ENCODE measurements at places on chromosomes 6 and 20.
A peak's percentile ranks its signal among the peaks of the same experiment; 100 is the strongest.

DNA sequence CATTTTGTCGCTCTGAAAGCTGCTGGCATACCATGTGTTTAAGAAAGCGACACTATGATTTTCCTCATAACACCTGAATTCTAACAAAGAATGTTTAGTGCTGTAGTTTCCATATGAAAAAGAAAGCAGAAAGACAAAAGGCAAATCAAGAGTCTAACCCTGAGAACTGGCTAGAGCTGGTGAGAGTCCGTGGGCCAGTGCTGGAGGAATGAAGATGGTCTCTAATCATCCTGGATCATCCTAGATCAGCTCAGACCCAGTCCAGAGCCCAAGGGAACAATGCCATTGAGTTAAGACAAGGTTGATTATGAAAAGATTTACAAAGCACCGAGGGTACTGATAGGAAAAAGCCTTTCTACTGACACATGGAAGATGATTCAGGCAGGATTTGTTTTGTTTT is 73.0 kb upstream of the MYLIP start:
- DNase-seq, result no peak

- DNase-seq, result no peak
These were observed 71.1 kb downstream of the CEP162 start for GRCh38 chr6:84156306-84156705.

GRCh38 chr6:1904466-1904799 is 294.7 kb downstream of the FOXC1 start:
- no peak for DNase-seq

DNA sequence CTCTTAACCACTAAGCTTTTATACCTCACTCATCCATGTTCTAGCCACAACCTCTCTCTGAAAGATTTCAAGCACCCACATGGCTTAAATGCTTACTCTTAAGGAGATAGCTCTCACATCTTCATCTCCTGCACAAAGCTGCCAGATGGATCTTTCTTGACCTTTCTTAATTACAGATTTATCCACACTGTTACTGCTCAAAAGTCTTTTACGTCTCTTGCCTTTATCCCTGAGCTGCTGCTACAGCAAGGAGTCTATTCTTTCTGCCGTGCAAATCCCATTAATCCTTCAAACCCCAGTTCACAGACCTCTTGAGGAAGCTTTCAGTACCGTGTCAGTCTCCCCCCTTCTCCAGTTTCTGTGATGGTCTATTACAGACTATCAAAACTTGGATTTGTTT is 54.6 kb downstream of the B4GALT5 start:
- DNase-seq, result no peak

GRCh38 chr6:52180787-52181558 is 5.2 kb upstream of the IL17A start:
- no peak for DNase-seq

GRCh38 chr6:26158076-26158580 is 70.9 kb downstream of the HFE start:
- peak; percentile 94 for DNase-seq

DNA sequence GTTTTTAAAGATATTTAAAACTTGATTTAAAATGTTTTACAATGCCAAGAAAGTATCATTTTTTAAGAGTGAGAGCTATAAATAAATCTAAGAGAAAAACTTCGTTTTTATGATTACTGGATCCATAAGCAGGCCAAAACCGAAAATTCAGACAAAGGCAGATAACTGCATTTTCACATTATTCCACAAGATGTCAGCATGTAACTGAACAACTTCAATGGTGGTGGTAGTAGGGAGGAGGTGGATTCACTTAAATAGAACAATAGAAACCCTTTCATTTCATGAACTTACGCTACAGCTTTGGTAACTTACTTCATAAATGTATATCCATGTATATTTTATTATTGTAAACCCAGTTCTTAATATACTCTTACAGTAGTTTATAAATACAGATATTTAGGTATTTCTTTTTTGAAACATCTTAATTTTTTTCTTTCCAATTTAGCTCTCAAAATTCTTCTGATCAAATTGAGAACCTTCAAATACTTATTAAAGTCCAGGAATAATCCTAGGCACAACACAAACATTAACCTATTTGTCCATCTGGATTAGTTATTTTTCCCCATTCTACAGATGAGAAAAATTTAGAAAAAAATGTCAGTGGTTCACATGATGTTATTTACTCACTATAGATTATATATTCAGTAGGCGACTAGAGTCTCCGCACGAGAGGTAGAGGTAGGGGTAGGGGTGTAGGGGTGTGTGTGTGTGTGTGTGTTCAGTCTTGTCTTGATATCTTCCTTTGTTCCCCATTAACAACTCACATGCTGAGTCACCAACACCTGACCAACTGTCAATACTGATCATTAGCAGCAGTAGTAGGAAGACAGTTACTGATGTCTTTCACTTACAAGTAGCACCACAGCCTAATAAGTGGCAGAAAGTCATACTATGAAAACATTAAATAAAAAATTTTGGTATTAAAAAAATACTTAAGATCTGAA is 111.5 kb downstream of the ARHGAP18 start:
- peak; percentile 70 for DNase-seq

DNA sequence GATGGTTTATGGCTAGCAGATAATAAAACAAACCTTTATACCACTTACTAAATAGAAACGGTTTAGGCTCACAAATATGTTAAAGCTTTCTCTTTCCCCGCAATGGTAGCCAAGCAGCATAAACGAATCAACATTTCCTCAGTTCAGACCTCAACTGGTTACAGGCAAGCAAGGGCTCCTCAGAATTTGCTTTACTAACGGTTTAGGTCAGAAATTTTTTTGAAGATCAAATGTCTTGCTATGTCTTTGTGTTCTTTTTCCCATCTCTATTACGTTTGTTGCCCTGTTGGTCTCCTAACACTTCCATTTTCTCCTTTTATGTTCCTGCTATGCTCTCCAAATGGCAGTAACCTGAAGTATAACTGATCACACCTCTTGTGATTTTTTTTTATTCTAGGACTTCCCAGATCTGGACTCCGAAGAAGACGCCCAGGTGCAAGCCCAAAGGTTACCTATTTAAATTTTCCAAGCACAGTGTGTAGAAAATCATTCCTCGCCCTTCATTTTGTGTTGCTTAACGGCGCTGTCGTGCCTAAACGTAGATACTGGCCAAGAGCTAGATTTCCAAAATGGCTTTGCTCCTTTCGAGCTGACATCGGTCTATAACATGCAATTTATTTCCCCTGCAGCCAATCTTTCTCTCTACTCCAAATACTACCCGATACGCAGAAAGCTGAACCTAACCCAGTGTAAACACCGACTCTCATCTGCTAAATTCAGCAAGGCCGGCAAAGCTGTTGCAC is 717 bp upstream of the ASF1A start:
- peak; percentile 72 for DNase-seq

GRCh38 chr6:117542493-117542892 is 59.8 kb downstream of the GOPC start:
- no peak for DNase-seq

DNA sequence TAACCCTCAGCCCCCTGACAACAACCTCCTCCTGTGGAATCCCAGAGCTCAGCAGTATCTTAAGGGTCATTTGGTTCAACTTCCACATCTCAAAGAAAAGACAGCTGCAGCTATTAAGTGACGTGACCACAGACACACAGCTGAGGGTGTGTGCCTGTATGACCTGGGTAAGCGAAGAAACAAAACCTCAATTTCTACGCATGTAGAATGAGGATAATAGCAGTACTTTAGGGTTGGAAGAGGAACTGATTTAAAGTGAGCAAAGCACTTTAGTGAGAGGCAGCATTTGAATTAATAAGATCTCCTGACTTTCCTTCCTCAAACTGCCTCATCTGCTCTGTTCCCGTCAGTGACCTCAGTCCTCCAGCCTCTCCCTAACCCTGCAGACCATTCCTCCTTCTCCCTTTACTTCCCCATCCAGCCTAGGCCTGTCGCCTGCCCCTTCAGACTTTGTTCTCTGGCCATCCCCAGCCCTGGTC is 6.8 kb upstream of the ARMC2 start:
- no peak for DNase-seq

- no peak for DNase-seq
These were observed 168.2 kb downstream of the SAMD5 start for GRCh38 chr6:147676495-147677199.

DNA sequence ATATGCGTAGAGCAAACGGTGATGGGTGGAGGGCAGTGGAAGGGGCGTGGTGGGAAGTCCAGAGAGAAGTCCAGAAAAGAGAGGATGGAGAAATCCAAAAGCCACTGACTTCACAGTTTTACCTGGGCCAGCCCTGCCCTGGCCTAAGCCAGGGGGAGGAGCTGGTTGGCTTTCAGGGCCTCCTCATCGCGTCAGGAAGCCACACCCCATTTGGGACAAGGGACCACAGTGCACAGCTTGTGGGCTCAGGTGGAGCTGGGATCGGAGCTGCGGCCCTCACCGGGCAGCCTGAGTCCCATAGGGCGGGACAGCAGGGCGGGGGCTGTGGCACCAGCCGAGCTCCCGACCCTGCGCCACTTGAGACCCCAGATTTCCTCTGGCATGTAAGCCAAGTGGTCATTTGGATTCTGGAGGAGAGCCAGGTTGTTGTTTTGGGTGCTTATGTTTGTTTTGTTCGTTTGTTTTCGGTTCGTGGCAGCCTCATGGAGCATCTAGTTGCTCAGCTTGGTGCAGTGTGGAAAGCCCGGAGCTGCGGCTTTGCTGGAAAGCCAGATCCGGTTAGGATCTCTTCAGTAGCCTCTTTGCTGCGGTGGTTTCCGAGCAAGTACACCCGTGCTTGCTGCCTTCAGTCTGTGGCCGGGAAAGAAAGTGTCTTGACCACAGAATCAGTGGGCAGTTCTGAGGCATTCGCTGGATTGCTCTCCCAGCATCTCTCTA is 42.2 kb downstream of the RIOK1 start:
- DNase-seq, result no peak

- no peak for DNase-seq
These were observed 56.2 kb downstream of the CTCFL start for GRCh38 chr20:57468523-57469417.

GRCh38 chr6:93447874-93448273 is 28.5 kb upstream of the EPHA7 start:
- no peak for DNase-seq

- DNase-seq, result no peak
These were observed 364 bp downstream of the FRS3 start for GRCh38 chr6:41779336-41779735.

DNA sequence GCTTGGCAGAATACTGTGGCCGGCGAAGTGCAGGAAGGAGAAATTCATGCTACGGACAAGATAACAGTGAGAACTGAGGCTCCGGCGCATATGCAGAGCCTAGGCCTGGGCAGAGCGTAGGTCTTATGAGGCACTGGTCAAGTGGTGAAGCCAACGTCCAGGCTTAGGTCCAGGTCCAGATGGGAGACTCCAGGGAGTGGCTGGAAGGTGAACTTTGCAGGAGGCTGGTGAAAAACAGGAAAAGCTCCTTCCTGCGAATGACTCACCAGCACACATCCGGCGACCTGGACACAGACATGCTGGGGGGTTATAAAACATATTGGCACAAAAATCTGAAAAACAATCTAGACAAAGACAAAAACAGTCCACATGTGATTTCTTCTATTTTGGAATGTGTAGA is 15.4 kb downstream of the C6orf141 start:
- DNase-seq, result no peak

DNA sequence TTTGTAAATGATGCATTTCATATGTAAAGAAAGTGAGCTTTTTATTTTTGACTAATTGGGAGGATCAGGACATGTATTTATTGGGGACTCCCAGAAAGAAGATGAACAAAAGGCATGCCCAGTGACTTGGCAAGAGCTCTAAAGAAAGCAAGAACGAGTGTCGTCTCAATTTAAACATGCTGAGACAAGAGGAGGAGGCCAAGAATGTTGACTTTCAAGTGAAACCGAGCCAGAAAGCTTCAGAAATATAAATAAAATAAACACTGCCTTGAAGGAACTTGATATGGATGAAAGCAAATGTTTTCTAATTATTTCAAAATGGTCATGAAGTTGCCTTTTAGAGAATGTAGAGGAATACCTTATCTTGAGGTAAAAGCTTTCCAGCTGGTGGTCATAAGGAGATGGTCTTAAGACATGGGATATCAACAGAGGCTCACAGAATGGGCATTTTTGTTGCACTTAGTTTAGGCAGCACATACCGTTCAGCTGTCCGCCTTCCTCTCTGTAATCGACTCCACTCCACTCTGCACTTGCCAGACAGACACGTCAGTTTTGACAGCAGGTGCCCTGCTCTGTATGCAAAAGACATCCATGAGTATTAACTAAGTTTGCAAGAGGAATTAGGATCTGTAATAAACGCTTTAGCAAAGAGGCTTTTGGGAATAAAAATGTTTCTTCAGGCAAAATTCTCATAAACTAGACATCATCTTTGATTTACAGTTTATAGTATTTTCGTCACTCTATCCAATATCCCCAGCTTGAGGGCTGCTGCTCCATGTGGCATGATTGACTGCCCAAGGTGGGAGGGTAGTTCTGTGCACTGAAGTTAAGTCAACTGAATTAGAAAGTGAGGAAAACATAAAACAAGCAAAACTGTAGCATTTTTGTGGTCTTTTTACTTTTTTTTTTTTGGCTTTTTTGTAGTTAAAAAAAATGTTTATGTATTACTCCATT is 613.1 kb downstream of the PKHD1 start:
- no peak for DNase-seq

DNA sequence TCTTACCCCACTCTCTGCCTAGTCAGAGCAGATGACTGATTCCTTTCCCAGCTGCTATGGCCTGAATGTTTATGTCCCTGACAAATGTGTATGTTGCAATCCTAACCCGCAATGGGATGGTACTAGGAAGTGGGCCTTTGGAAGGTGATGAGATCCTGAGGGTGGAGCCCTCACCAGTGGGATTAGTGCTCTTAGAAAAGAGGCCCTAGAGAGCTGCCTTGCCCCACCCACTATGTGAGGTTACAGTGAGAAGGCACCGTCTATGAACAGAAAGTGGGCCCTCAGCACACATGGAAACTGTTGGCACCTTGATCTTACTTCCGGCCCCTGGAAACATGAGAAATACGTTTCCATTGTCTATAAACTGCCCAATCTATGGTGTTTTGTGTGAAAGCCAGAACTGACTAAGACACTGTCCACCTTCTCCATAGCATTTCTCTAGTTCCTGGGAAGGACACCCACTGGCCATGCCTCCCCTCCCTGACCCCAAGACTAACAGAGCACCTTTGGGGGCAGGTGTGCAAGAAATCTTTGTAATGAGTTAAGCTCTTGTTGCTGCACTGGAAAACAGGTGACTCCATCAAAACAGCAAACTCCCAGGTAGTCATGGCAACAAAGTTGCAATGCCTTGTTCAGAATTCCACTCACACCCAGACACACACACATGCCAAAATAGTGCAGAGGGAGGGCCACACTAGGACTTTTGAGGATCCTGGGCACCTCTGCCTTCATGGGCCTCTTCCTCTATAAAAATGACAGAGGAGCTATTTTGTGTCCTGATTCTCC is 16.2 kb downstream of the GABRR2 start:
- no peak for DNase-seq

DNA sequence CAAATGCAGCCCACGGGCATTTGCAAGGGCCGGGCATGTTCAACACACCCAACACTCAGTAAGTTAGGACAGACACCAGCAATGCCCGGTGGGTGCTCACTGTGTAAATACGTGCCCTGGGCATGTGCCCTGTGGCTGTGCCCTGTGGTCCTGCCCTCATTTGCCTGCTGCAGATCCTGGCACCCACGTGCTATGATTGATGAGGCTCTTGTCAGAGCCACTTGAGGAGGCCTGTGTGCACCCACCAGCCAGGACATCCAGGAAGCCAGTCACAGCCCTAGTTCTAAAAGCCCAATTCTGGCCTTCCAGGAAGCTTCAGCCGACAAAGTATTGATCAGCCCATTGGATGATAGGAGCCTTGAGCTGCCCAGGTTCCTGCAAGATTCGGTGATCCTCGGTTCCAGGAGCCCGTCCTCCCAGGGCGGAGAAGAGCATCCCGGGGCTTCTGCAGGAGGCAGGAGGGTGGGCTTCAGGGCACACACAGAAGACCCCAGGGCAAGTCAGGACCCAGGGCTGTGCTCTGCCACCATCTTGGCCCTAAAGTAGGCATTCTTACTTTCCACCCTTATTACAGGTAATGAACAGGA is 223.9 kb downstream of the PREX1 start:
- DNase-seq, result no peak

Data from activated CD4-positive, alpha-beta T cell treated with anti-CD3 and anti-CD28 coated beads, Interleukin-2, Interleukin-4, amounts not matched to agents 100 ng/mL and 50 ng/mL, durations not matched to agents 16 hours and 8 hours (primary cell).